GM10248 (cell line): ENCODE measurements at places on chromosomes 5 and 9.

DNA sequence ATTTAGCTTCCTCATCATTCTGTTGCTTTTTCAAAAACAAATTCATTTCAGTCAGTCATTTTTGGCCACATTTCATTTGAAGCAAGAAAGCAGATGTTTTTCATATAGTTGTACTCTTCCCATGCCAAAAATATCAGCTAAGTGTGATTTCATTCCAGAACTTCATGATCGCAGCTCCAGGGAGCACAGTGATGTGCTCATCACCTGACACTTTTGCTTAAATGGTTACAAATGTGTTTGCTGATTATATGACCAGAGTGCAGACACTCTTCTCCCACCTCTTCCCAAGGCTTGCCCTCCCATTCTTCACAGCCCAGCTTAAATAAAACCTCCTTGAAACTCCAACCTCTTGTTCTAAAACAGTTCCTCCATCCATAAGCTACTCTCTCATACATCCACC lies 32.6 kb downstream of the GABRB2 start:
- no peak for DNase-seq

- no peak for DNase-seq
These were observed 15.5 kb upstream of the SMIM23 start for GRCh38 chr5:171770153-171770552.

DNA sequence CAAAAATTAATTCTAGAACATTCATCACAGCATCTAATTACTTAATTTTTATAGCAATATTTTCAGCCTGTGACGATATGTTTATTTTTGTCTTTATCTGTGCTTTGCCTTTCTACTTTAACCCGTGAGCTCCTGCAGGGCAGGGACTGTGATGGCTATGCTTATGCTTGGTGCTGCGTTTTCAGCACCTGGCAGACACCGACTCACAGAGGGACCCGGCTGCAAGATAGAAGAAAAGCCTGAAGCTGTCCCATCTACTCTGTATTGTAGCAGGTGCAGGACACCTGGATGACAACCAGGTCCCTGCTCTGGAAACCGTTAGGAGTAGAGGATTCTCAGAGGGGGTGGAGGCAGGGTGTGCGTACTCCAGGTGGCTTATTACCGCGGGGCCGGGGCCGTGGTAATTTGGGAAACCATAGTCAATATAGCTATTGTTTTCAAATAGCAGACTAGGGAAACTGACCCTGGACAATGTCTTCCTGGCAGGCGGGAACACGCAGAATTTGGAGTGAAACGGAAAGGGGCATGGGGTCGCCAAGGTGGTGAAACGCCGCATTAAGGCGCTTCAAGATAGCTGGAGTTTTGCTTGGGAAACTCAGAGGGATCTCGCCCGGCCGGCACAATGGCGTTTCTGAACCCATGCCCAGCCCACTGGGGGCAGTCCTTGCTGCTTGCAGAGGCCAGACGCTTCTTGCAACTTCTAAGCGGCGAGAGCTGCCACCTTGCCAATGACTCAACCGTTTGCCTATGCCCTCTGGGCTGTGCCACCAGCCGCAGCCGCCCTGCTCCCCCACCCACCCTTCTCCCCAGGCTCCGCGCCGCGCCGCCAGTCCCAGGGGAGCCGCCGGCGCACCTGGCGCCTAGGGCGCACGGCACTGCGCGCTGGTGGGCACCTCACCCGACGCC lies 140.1 kb upstream of the PALM2AKAP2 start:
- no peak for DNase-seq

GRCh38 chr9:100206899-100207298 lies 107.9 kb downstream of the INVS start:
- DNase-seq, result no peak

DNA sequence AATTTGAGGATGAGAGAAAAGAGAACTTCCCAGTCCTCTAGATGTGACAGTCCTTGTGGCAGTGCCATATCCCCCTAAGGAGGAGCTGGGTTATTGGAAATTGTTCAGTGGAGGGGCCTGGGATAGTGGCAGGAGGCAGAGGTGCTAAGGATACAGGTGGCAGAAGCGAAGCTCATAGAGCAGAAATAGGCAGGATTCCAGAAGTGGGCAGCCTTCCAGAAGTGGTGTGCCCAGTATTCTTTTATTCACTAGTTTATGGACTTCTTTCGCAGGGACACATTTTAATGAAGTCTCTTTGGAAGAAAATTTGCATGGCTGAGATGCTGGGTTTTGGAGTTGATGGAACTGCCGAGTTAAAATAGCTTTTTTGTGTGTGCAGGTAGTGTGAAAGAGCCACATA lies 6.8 kb downstream of the PIK3R1 start:
- DNase-seq, result no peak

DNA sequence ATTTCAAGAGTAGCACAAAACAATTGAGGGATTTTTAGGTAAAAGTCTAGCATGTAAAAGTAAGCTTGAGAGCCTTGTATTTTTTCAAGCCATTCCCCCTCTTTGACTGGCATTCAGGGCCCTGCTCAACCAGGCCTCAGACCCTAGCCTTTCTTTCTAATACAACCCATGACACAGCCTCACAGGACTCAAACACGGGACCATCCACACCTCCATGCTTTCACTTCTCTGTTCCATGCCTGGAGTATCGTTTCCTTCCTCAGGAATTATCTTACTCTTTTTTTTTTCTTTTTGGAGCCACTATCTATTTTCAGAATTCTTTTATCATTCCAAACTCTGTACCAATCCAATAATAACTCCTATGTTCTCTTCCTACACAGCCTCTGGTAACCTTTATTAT lies 560.2 kb upstream of the CLINT1 start:
- DNase-seq, result no peak

DNA sequence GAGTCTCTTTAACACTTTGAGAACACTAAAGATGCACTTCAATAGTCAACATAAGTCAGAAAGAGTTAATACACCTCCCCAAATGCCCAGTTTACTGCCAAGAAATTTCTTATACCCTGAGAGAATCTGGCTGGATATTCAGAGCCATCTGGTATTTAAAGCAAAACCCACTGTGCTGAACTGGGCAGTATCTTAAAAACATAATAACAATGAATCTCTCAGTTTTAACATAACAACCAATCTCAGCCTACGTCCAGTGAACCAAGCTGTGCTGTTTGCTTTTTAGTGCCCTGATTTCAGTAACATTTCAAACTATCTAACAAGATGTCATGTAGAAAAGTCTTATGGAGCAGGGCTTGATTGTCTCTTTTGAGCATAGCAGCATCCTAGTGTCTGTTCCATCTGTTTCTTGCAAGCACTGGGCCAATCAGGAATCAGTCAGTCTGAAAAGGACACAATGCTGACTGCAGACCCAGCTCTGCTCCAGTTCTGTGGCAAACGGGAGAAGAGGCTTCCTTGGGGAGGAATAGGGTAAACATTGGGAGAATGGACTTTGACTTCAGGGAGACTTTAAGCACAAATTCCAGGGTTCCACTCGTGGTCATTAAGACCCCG lies 43.6 kb upstream of the FAM81B start:
- DNase-seq, result no peak

DNA sequence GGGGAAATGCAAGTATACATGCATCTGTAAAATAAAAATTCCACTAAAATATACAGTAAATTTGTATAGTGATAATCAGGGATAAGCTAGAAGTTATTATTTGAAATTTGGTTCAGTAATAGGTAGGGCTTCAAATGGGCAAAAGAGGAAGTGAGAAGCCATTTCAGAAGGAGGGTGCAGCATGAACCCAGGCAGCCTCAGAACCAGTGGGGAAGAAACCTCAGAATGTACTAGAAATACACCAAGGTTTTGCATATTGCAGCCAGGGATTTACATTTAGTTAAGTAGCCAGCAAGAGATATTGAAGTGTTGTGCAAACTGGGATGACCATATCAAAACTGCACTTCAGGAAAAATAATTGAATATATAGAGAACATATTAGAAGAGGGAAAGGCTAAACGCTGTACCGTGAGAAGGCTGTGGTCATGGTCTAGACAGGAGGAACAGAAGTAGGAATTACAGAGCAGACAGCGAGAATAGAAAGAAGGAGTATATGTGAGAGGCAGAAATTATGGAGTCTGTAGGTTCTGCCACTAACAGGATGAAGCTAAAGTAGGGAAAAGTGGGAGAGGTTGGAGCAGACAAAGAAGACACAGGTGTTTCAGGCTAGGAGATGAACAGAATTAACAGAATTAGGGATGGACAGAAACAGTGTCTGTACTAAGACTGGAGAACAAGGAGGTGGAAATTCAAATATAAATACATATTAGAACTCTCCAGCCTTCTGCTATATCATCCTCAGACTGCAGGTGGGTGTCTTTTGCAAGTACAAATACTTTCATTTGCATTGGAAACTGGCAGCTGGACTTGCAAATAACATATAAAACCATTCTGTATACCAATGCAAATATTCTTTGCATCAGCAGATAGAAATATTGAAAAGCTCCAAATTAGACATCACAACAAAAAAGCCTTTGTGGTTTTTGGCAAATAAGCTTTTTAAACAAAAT lies 335.6 kb downstream of the ZNF608 start:
- DNase-seq, result no peak

GRCh38 chr5:134525683-134526482 lies 413 bp downstream of the JADE2 start:
- peak; percentile 55 for DNase-seq

DNA sequence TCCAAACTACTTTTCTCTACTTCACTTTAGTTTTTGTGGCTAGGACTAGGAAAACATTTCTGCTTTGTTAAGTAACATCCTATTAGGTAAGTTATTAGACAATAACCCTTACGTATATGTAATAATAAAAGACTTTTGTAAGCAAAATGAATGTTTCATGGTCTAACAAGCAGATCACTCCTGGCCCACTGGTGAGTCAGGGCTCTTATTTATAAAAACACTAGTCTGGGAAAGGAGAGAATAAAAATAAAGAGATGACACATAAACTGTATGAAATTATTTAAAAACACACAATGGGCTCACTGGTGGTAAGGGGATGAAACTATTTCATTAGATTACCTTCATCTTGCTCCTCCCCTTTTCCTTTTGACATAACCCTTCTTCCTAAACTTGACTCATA lies 2212.2 kb upstream of the ACO1 start:
- no peak for DNase-seq

- DNase-seq, result no peak
These were observed 26.4 kb upstream of the GABRB2 start for GRCh38 chr5:161572914-161573313.

- DNase-seq, result no peak
These were observed 284.1 kb upstream of the GRIA1 start for GRCh38 chr5:153206361-153206760.

GRCh38 chr9:38380872-38381534 lies 11.5 kb upstream of the ALDH1B1 start:
- DNase-seq, result no peak

- DNase-seq, result no peak
These were observed 164.9 kb downstream of the SEMA6A start for GRCh38 chr5:116409591-116410296.

DNA sequence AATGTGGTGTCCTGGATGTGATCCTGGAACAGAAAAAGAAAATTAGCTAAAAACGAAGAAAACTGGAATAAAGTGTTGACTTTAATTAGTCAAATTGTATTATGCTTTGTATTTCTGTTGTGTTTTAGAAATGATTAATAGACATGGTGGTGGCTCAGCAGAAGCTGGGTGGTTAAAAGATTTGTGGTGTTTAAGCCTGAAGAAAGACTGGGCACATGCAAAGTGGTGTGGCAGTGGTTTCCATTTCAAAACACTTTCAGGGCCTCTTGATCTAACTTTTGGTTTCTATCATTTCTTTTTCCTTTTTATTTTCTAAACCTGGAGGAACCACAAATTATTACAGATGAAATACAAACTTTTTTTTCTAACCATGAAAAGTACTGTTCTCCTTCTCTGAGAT lies 44.1 kb downstream of the ADGRV1 start:
- DNase-seq, result no peak

DNA sequence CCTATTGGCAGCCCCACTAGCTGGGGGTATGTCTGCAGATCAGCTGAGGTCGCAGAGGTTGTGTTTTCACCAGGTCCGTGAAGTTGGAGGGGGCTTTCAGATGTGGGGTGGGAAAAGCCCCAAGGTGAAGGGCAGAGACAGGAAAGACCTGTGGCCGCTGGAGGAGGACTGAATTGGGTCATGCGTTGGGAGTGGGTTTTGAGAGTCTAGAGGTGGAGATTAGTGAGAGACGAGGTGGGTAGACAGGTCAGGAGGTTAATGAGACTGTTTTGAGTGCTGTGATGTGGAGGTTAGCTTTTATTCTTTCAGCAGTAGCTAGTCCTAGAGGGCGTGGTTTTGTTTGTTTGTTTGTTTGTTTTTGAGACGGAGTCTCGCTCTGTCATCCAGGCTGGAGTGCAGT lies 10.3 kb downstream of the SNX30 start:
- no peak for DNase-seq

GRCh38 chr5:83167538-83167937 lies 90.2 kb downstream of the XRCC4 start:
- DNase-seq, result no peak

GRCh38 chr9:136051837-136052471 lies 43.1 kb downstream of the NACC2 start:
- DNase-seq, result peak; percentile 18

DNA sequence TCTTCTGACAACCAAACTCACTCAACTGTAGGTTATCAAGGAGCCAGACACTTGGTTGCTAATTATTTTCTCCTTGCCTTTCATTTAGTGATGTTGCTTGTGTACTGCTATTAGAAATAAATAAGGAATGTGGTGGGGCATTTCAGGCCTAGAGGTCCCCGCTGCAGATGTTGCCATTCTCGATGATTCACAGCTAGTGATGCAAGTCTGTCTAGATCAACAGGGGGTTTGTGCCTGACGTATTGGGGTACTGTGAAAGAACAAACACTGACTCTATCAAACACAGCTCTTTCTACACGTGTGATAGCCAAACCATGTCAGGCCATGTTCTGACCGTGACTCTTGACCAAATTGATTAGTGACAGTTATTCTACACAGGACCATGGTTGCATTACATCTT lies 144.7 kb downstream of the OSTF1 start:
- no peak for DNase-seq

DNA sequence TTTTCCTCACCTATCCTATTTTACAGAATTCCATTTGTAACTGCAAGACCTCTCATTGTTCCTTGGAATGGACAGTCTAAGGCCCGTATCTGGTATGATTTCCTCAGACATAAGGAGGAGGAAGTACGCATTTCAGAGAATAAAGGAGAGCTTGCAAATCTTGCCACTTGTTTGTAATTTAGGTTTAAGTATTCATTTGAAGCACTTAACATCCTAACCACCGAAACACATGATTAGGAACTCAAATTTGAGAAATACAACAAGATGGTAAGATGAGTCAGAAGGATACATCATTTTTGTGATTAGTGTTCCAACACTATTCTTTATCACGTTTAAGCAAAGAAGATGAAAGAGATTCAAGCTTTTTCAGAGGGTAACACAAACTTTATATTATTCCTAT lies 3.9 kb upstream of the ZCCHC9 start:
- DNase-seq, result no peak

- DNase-seq, result no peak
These were observed 126.7 kb upstream of the PTGER4 start for GRCh38 chr5:40552981-40553380.

GRCh38 chr5:78741019-78741418 lies 92.4 kb upstream of the LHFPL2 start:
- no peak for DNase-seq

- DNase-seq, result no peak
These were observed 22.5 kb upstream of the HMGCS1 start for GRCh38 chr5:43335681-43336080.
